SW 1271 (cell line): ENCODE measurements at places on chromosomes 13 and 19.

GRCh38 chr13:60562096-60562780, 165.2 kb downstream of the TDRD3 start:
- no peak for DNase-seq

DNA sequence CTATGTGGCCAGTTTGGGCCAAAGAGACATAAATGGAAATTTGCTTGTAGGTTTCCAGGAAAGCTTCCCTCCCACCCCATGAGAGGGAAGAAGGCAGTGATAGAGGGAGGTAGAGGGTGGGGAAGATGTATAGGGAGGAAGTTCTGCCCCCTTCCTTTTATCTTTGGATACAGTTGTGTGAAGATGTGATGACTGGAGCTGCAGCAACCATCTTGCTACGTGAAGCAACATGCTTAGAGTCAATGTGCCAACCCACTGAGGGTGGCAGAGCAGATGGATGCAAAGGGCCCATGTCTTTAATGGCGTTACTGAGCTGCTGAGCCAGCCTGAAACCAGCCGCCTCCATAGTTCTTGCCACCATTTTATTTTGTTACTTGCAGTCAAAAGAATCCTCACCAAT, 10.7 kb downstream of the VSIG10L start:
- DNase-seq = no peak

DNA sequence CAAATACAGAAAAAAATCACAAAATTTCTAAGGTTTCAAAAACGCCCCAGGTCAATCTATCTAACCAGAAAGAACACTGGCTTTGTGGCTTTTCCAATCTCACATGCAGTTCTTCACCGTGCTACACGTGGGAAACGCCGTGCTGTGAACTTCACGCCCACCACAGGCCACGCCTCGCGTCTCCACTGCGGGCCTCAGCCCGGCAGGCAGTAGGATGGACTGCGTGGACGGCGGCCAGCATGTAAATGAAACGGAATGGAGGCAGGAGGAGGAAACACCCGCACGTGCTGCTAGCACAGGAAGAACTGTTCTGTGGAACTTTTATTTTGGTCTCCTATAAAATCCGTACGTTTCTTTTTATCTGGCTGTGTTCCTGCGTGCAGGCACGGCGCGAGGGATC, 23.8 kb downstream of the ZNF787 start:
- DNase-seq = no peak

- DNase-seq = no peak
Observed at GRCh38 chr19:1063030-1063908, 3.7 kb upstream of the ARHGAP45 start.

DNA sequence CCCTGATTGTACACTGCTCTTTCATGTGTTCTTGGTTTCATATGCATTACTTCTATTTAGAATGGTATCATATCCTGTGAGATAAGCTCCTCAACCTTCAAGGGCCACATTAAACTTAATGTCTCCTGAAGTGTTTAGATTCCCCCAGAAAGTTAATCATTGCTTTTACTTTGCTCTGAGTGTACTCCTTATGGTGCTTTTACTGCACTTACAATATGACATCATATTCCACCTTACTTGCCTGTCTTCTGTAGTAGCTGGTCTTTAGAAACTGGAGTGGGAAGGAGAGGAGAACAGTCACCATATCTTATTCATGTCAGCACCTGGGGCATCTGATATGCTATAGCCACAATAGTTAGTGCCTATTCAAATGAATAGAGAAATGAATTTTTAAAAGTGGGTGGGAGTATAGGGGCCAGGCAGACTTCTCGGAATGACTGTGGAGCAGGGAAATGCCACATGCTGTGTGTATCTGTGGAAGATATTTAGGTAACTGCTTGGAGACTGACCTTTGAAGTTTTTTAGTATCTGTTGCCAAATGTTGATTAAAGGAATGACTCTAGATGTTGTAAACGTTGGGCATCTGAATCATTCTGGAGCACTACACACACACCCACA, 40.2 kb downstream of the SLAIN1 start:
- DNase-seq = no peak

GRCh38 chr13:24092108-24092507, 68.4 kb upstream of the SPATA13 start:
- DNase-seq = no peak
